ENCODE measurements at places on chromosomes 4 and X.

DNA sequence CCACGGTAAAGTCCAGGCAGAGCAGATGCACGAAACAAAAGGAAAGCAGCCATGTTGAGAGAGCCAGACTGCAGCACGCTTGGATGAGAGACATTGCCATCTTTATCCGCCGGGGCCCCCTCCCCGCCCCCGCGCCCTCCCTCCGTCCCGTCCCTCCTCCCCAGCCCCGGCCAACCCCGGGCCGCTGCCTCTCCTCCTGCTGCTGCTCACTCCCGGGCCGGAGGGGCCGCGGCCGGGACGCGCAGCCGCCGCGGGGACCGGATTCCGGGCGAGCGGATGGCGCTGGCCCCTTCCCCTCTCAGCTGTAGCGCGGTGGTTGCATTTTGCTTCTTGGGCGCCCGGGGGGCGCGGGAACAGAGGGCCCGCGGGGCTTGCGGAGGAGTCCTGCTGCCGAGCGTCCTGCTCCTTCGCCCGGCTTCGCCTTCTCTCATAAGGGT lies 542 bp downstream of the RNF150 start:
- no peak for DNase-seq

DNA sequence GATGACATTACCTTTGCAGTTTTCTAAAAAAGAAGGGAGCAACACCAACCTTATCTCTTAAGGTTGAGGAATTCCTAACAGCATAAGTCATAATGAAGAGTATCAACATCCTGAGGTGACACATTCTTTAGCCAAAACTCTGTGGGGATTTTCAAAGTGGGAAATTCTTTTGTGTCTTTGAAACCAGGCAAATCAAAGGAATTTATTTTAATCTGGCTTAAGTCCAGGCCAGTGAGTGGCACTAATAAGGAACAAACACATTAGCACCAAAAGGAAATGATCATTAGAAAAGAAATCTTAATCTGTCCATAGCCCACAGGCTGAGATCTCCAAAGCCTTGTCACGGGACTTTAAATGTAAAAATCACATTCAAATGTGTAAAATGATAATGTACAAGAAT lies 110.1 kb downstream of the LARP7 start:
- no peak for DNase-seq

DNA sequence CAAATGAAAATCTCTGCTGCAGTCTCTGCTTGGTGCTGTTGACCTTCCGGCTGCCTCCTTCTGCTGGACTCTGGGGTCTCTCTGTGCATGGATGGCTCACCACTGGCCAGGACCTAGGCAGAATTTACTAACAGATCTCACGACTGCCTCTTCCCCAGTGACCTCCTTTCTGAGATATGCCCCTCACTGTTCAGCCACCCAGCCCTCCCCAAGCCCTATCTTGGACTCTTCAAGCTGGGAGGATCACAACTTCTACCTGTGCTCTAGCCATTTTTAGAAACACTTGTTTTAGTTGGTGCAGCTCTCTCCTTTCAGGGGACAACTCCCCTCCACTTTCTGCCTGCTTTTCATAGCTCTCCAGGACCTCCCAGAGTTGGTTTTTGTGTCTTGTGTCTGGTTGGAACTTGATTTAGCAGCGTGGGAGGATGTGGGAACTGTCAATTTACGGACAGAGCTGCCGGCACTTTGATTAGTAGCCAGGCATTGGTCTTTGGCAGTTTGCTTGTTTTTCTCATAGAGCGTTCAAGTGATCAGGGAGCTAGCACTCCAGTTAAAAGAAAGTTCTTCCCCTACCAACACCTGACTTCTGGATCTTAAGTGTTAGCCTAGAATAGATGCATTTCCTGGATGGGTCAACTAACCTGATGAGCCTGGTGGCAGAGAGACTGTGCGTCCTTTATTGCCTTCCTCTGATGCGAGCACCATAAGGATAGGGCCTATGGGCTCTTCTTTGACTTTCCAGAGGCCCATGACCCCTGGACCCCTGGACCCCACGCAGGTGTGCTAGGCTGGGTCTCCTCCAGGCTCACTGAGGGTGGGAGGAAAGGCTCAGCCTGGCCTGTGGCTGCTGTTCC lies 6.5 kb downstream of the RGS12 start:
- no peak for DNase-seq

DNA sequence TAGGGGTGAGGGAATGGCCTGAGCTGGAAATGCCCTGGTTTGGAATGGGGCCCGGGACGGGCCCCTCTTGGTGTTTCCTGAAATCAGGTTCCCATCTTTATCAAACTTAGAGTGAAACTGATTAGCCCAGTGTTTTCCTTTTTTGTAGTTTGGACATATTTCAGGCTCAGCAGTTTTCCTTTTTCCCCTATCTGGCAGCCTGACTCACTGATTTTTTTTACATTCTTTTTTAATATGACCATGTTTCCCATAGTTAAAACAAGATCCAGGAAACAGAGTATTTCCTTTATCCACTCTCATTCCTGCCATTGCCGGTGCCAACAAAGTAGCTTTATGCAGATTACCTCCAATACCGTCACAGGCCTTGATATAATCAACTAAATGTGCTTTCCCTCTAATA lies 20.5 kb upstream of the C4orf17 start:
- DNase-seq: no peak

DNA sequence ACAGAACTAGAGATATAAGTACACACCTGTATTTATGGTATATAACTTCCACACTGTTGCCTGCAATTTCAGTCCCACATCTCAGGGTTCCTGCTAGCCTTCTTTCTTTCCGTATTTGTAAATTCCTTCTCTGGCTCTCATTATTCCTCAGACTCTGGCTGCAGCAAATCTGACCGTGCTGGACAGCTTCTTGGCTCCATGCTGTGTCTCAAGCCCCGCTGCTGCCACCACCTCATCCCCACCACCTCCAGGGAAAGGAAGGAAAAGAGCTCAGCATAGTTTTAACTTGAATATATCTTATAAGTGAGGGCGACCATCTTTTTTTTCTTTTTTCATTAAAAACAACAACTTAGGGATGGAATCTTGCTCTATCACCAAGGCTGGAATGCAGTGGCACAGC lies 155.6 kb upstream of the CXCL13 start:
- no peak for DNase-seq

DNA sequence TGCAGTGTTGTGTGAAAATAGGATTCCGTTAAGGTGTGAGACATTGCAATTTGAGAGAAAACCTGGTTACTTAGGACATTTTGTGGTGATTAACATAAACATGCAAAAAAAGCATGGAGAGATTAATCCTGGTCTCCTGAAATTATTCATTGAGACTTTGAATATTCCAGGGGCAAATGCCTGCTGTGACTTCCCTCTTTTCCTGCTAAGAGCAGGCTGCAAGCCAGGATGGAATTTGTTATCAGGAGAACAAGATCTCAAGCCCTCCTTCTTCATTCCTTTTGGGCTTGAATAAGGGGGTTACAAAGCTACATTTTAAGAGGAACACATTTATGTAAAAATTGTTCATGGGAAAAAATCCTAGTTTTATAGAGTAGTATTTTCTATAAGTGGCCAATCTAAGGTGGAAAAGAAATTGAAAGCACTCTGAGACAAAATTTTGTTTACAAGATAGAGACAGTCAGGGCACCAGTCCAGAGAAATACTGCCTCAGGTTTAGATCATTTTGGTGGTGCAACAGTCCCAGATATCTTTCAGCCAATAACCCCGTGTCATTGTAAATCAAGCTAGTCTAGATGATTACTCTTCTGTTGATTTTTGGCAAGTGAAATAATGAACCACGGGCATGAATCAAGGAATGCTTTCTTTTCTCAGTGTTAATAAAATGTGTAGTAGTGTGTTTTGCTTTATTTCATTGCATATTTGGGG lies 1528.3 kb upstream of the AGA start:
- DNase-seq: no peak
